CD8-positive, alpha-beta memory T cell (primary cell): ENCODE measurements at places on chromosomes 5 and 9. TPM values are rescaled to one million over a fixed set of nuclear protein-coding genes. Genes with fewer than 3 reads are reported as not detected.
A peak's percentile ranks its signal among the peaks of the same experiment; 100 is the strongest.

GRCh38 chr5:142110046-142110531, 1.5 kb downstream of the NDFIP1 start:
- H3K27ac ChIP-seq = peak overlapping the region; percentile 88
- H3K4me3 ChIP-seq = peak overlapping the region; percentile 89
- no peaks in the 10 kb centered on the region for H3K36me3 ChIP-seq
- DNase-seq = no peak
- peaks cover 70% of the 10 kb centered on the region for H3K4me1 ChIP-seq

DNA sequence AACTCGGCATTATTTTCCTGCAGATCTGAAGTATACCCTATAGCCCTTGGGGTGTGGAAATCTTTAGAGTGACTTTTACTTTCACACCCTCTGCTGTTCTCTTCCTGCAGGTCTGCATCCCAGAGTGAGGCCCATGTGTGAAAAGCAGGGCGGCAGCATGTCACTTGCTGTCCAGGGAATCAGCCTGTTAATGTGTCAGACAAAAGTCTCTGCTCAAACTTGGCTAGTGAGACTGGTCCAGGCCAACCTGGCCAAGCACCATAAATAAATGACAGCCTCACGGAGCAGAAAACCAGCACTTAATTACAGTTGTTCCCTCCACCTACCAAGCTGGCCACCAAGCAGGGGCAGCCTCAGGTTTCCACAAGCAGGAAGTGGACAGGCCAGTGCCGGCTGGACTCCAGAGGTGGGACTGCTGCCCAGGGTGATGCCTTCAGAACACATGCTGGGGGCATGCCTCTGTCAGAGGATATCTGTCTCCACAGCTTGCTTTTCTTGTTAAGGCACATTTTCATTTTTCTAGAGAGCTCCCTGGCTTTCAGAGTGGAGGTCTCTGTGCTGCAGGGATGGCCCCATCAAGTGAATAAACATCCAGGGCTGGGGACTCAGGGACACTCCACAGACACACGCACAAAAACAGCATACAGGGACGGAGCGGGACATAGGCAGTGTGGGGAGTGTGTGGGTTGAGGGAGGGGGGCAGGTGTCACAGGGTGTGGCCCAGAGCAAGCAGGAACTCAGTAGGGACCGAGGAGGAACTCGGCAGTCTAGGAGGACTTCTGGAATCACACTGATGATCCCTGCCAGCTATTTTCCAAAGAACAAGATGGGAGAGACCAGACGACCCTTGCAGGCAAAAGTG, 243.8 kb upstream of the IRX1 start:
- no peaks in the 10 kb centered on the region for H3K27me3 ChIP-seq
- no peak for DNase-seq
- no peak overlapping the region for H3K27ac ChIP-seq
- H3K4me3 ChIP-seq = no peak overlapping the region
- no peaks in the 10 kb centered on the region for H3K4me1 ChIP-seq

- no peak overlapping the region for H3K27ac ChIP-seq
- no peaks in the 10 kb centered on the region for H3K4me1 ChIP-seq
- no peaks in the 10 kb centered on the region for H3K27me3 ChIP-seq
- H3K36me3 ChIP-seq = no peaks in the 10 kb centered on the region
- no peak overlapping the region for H3K4me3 ChIP-seq
Observed at GRCh38 chr9:138047469-138048040, 170.0 kb downstream of the CACNA1B start.

DNA sequence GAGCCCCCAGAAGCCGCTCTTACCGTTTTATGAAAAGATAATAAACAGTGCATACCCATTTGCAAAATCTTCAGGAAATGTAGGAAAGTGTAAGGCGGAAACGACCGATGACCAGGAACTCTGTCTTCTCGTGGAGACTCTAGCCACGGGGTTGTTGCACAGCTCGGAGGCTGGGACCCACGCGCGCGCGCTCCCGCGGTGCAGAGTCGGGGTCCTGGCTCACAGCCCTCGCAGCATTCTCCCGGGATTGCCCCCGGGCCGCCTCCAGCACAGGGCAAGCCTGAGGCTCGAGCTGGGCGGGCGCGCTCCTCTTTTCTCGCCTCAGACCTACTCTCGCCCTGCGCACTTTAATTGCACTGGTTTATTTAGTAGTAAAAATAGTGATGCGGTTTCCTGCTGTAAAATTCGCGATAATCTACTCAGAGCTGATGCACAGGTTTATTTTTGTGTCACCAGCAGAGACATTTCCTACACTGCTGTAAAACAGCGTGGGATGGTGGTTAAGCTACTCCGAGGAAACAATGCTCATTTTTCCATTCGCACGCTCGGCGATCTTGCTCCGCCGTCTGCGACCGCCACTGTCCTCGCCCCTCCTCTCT, 15.5 kb downstream of the TRIM7 start:
- H3K27me3 ChIP-seq = no peaks in the 10 kb centered on the region
- H3K36me3 ChIP-seq = no peaks in the 10 kb centered on the region
- H3K27ac ChIP-seq = peak overlapping the region; percentile 83
- peak overlapping the region; percentile 100 for H3K4me3 ChIP-seq
- H3K4me1 ChIP-seq = peaks cover 10% of the 10 kb centered on the region

GRCh38 chr5:91024206-91024605, 358.9 kb downstream of the ARRDC3 start:
- no peaks in the 10 kb centered on the region for H3K4me1 ChIP-seq
- H3K27me3 ChIP-seq = no peaks in the 10 kb centered on the region
- no peak overlapping the region for H3K27ac ChIP-seq
- H3K4me3 ChIP-seq = no peak overlapping the region
- no peaks in the 10 kb centered on the region for H3K36me3 ChIP-seq

- H3K27ac ChIP-seq = no peak overlapping the region
- no peaks in the 10 kb centered on the region for H3K27me3 ChIP-seq
- no peak for DNase-seq
- H3K4me1 ChIP-seq = no peaks in the 10 kb centered on the region
- no peaks in the 10 kb centered on the region for H3K36me3 ChIP-seq
Observed at GRCh38 chr9:101915482-101915881, 177.0 kb upstream of the GRIN3A start.

DNA sequence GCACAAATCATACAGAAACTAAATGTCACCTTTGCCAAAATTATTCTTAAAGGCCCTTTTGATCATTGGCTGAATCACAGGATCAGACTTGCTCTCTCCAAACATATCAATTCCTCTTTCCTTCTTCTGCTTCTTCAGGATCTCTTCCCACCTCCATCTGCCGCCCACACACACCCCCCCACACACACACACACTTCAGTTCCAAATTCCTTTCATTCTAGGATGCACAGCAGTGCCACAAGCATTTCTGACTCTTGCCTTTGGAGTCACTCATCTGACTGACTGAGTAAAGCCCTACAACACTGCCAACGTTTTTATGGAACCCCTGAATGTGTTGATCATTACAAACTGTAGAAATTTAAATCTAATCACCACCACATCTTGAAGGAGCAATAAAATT, 22.9 kb downstream of the DNAH5 start:
- H3K4me3 ChIP-seq = no peak overlapping the region
- no peak overlapping the region for H3K27ac ChIP-seq
- no peaks in the 10 kb centered on the region for H3K27me3 ChIP-seq
- no peaks in the 10 kb centered on the region for H3K36me3 ChIP-seq
- no peak for DNase-seq

- no peaks in the 10 kb centered on the region for H3K4me1 ChIP-seq
- DNase-seq = no peak
- no peak overlapping the region for H3K4me3 ChIP-seq
Observed at GRCh38 chr9:98330831-98331230, 75.4 kb upstream of the TBC1D2 start.

- no peak overlapping the region for H3K27ac ChIP-seq
- no peak for DNase-seq
- H3K4me3 ChIP-seq = no peak overlapping the region
- no peaks in the 10 kb centered on the region for H3K36me3 ChIP-seq
Observed at GRCh38 chr9:83304686-83305085, 233.5 kb downstream of the FRMD3 start.

- H3K27me3 ChIP-seq = no peaks in the 10 kb centered on the region
- no peak for DNase-seq
- H3K27ac ChIP-seq = no peak overlapping the region
- H3K4me3 ChIP-seq = no peak overlapping the region
- H3K36me3 ChIP-seq = no peaks in the 10 kb centered on the region
Observed at GRCh38 chr5:32505756-32506155, 61.2 kb upstream of the ZFR start.

- DNase-seq = no peak
- H3K36me3 ChIP-seq = no peaks in the 10 kb centered on the region
- no peak overlapping the region for H3K4me3 ChIP-seq
- H3K27me3 ChIP-seq = no peaks in the 10 kb centered on the region
- no peaks in the 10 kb centered on the region for H3K4me1 ChIP-seq
Observed at GRCh38 chr9:27817747-27818146, 244.5 kb upstream of the C9orf72 start.

GRCh38 chr5:165127941-165128340, 1622.5 kb downstream of the MAT2B start:
- no peaks in the 10 kb centered on the region for H3K4me1 ChIP-seq
- H3K27me3 ChIP-seq = no peaks in the 10 kb centered on the region
- no peaks in the 10 kb centered on the region for H3K36me3 ChIP-seq
- no peak overlapping the region for H3K4me3 ChIP-seq

GRCh38 chr9:27539479-27540441, 10.1 kb upstream of the MOB3B start:
- H3K36me3 ChIP-seq = no peaks in the 10 kb centered on the region
- H3K4me1 ChIP-seq = no peaks in the 10 kb centered on the region
- no peak overlapping the region for H3K4me3 ChIP-seq
- no peak for DNase-seq

GRCh38 chr9:19127871-19128500, 694 bp upstream of the PLIN2 start:
- H3K36me3 ChIP-seq = peaks cover 5% of the 10 kb centered on the region
- no peaks in the 10 kb centered on the region for H3K27me3 ChIP-seq
- H3K27ac ChIP-seq = peak overlapping the region; percentile 96
- H3K4me1 ChIP-seq = peaks cover 44% of the 10 kb centered on the region
- peak overlapping the region; percentile 57 for H3K4me3 ChIP-seq

- peak overlapping the region; percentile 83 for H3K27ac ChIP-seq
- peak; percentile 66 for DNase-seq
- peaks cover 8% of the 10 kb centered on the region for H3K4me1 ChIP-seq
- H3K27me3 ChIP-seq = no peaks in the 10 kb centered on the region
- peak overlapping the region; percentile 74 for H3K4me3 ChIP-seq
Observed at GRCh38 chr5:160118349-160119141, 705 bp downstream of the PWWP2A start.

- H3K4me3 ChIP-seq = no peak overlapping the region
- H3K36me3 ChIP-seq = no peaks in the 10 kb centered on the region
- no peaks in the 10 kb centered on the region for H3K4me1 ChIP-seq
- H3K27ac ChIP-seq = no peak overlapping the region
Observed at GRCh38 chr5:155252025-155252424, 238.5 kb downstream of the KIF4B start.

GRCh38 chr5:159031513-159031912, 68.2 kb downstream of the EBF1 start:
- DNase-seq = no peak
- H3K27ac ChIP-seq = no peak overlapping the region
- no peak overlapping the region for H3K4me3 ChIP-seq
- H3K27me3 ChIP-seq = no peaks in the 10 kb centered on the region

- peaks cover 11% of the 10 kb centered on the region for H3K36me3 ChIP-seq
- peak overlapping the region; percentile 96 for H3K27ac ChIP-seq
- H3K4me1 ChIP-seq = peaks cover 74% of the 10 kb centered on the region
- H3K27me3 ChIP-seq = no peaks in the 10 kb centered on the region
- peak overlapping the region; percentile 98 for H3K4me3 ChIP-seq
Observed at GRCh38 chr9:114385397-114386181, 2.2 kb downstream of the AKNA start.

DNA sequence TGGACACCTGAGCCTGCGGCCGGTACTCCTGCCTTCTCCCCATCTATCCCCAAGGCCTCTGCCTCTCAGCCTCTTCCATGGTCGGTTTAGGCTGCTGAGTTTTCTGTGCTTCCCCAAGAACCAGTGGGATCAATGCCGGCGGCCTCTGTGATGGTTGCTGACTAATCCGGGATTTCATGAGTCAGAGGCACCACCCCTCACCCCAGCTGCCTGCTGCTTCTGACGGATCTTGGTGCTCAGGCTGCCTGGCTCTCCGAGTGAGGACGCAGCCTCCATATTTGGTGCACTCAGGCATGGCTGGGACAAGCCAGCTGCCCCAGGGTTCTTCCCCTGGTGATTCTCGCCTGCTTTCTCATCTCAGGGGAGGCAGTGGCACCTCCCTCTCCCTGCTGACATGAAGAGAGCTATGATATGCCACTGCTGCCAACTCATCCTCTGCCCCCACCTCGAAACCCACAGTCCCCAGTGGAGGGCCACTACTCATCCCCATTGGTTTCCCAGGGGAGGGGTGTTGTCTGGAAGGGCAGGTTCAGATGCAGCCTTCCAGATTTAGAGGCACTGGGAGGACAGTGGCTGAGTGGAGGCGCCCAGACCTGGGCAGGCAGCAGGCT, 3.3 kb upstream of the MAN1B1 start:
- no peaks in the 10 kb centered on the region for H3K27me3 ChIP-seq
- no peak overlapping the region for H3K27ac ChIP-seq
- H3K36me3 ChIP-seq = peaks cover 3% of the 10 kb centered on the region
- peaks cover 22% of the 10 kb centered on the region for H3K4me1 ChIP-seq

DNA sequence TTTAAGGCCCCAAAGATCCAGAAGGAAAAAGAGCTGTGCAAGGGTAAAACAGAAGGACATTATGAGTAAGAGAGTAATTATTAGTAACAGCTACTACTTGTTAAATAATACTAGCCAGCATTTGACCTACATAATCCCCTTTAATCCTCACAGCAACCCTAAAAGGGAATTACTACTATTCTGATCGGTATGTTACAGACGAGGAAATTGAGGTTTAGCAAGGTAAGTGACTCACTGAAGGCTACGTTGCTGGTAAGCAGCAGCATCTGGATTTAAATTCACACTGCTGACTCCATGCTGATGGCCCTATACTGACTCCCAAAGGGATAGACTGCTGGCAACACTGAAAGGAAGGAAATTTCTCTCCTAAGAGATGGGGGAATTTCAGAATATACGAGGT, 3.7 kb upstream of the FSD1L start:
- H3K27me3 ChIP-seq = no peaks in the 10 kb centered on the region

DNA sequence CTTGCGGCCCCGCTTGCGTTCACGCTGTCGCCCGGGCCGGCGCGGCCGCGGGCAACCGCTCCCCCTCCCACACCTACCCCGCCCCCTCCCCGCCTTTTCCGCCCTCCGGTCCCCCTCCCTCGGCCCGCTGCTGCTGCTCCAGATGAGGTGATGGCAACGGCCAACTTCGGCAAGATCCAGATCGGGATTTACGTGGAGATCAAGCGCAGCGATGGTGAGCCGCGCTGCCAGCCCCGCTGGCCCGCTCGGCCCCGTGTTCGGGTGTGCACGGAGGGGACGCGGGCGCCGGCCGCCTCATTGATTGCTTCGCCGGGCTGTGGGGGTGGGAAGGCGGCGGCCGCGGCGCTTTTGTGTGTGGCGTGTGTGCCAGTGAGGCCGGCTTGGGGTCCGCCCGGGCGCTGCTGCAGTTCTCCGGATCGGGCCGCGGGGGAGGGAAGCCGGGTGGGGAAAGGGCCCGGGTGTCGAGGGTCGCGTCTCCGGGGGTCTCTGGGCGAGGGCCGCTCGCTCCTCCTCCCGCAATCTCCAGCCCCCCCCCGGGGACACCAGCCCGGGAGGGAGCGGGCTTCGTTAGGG, 403 bp downstream of the KIF2A start:
- H3K4me1 ChIP-seq = peaks cover 50% of the 10 kb centered on the region
- peak overlapping the region; percentile 82 for H3K4me3 ChIP-seq
- no peak for DNase-seq
- H3K36me3 ChIP-seq = no peaks in the 10 kb centered on the region
- H3K27ac ChIP-seq = peak overlapping the region; percentile 80

Gene MEIKIN
- 0.69 TPM for polyA plus RNA-seq

Gene FAM13B
- polyA plus RNA-seq = 37.2 TPM

Gene N4BP3
- 1.7 TPM for polyA plus RNA-seq

Gene CARD9
- polyA plus RNA-seq = not detected

Gene DENND4C
- 46.6 TPM for polyA plus RNA-seq

Gene C9orf50
- not detected for polyA plus RNA-seq

Gene PCDHB5
- not detected for polyA plus RNA-seq

Gene LMX1B
- polyA plus RNA-seq = not detected

Gene PRRC1
- polyA plus RNA-seq = 34.6 TPM

Gene PCDHA2
- not detected for polyA plus RNA-seq

Gene RAPGEF6
- polyA plus RNA-seq = 27.9 TPM

Gene MVB12B
- polyA plus RNA-seq = 12.7 TPM
